NCI-H1048 (cell line): ENCODE measurements at places on chromosomes 16 and 17.

DNA sequence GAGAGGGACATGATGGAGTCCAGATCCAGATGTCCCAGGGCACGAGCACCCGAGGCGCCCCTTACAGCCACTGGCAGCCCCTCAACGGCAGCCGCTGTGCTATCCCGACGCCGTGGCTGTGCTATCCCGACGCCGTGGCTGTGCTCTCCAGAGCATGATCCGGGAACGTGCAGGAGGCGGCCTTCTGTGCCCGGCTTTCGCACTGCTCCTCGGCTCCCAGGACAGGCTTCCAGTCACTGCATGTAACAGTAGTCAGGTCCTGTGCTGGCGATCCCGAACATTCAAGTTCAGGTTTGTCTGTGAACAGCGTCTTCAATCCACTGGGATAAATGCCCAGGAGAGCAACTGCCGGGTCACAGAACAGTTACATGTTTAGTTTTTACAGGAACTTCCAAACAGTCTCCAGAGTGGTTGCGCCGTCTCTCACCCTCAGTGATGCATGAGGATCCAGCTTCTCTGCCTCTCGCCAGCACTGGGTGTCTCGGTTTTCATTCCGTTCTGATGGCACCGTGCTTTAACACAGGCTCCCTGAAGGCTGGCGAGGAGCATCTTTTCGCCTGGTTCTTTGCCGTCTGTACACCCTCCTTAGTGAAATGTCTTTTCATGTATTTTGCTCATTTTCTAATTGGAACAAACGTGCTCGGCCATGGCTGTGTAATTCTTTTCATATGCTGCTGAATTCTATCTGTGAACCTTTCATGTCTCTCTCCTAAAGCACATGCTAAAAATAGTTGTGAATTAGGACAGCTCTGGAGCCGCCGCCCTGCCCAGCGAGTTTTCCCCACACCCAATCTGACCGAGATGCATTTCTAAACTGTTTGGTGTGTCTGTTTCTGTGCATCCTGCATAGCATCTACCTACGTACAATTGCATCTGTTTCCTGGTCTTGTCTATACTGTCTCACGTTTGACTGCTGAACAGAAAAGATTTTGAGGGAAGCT lies 72.6 kb upstream of the METRNL start:
- no peak for DNase-seq

GRCh38 chr17:2207815-2208515 lies 95.6 kb downstream of the SMG6 start:
- DNase-seq = no peak

GRCh38 chr17:20280851-20281250 lies 186.5 kb downstream of the LGALS9B start:
- DNase-seq = no peak

GRCh38 chr17:77451245-77451893 lies 310.6 kb downstream of the SEC14L1 start:
- peak; percentile 71 for DNase-seq

DNA sequence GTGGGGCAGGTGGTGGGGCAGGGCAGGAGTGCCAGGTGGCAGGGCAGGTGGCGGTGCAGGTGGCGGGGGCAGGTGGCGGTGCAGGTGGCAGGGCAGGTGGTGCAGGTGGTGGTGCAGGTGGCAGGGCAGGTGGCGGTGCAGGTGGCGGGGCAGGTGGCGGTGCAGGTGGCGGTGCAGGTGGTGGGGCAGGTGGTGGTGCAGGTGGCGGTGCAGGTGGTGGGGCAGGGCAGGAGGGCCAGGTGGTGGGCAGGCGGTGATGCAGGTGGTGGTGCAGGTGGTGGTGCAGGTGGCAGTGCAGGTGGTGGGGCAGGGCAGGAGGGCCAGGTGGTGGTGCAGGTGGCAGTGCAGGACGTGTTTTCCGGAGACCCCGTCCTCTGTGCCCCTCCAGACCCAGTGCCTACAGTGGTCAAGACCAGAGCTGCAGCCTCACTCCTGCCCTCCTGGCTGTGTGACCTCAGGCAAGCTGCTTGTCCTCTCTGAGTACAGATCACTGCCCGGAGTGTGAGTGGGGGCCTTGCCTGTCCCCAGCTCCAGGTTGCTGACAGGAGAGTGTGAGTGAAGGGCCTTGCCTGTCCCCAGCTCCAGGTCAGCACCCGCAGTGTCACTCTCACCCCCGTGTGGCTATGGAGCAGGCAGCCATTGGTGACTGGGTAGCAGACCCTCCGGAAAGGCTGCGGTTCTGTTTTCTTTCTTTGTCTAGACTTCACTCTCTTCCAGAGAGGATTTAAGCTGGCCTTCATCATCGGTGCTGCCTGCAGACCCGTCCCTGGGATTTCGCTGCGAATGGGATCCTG lies 16.1 kb upstream of the NPTX1 start:
- DNase-seq = no peak

- no peak for DNase-seq
These were observed 20.9 kb upstream of the CPSF4L start for GRCh38 chr17:73282629-73283028.

- no peak for DNase-seq
These were observed 280.0 kb downstream of the SOX9 start for GRCh38 chr17:72400863-72401262.
